ENCODE measurements at places on chromosomes 7 and 10.

DNA sequence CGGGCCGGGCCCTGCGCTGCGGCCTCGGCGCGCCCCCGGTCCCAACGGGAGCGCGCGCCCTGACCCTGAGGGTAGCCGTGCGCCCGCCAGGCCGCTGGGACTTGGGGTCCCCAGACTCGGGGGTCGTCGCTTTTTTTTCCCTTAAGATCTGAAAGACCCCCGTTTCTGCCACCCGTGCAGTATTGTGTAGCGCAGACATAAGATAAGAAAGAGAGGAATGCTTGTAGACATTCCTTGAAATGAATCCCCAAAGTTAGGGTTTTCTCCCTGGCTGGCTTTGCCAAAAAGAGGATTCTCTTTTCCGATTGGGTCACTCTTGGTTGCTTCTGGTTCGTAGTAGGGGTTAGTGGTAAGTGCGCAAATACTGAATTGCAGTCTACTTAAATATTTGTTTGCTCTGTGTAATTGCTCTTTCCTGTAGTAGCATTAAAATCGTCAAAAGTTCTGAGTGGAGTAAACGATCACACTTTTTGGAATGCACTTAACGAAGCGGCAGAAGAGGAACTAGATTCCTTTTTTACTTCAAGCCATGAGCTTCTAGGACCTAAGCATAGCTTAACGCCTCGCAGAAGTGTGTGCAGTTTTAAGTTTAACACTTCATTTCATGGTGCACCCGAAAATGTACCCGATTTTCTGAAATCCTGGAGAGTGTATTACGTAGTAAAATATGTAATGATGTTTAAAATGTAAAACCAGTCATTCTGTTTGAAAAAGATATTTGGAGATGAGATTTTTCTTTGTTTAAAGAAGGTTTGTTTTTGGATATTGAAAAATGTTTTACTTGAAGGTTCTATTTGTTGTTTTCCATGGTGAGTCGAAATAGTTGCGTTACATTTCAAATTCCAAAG lies 1.3 kb downstream of the CUL1 start:
- DNase-seq, result no peak

DNA sequence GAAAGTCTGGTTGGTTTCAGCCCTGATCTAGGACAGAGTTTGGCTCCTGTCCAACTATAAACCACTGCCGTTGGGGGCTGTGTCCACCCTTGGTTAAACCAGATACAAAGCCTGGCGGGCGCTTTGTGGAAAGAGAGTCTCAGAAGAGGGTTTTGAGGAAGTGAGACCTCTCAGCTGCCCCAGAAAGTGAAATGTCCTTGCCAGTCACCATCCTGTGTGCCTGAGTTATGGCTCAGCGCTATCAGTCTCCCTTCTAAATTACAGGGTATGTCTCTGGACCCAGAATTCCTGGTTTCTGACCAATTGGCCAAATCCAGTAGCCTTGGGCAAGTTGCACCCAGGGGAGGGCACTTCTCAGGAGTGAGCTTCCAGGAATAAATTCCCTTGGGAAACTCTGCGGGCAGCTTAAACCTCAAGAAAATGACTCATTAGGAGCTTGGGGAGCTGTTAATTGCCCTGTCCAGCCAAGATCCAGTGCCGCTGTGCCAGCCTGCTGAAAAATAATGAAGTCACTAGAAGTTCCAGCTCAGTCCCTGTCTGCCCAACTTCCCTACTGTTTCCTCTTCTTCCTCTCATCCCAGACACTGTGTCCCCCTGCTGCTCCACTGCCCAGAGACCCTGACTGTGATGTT lies 66.7 kb upstream of the PDZD8 start:
- no peak for DNase-seq

GRCh38 chr10:113894581-113894980 lies 40.1 kb downstream of the NHLRC2 start:
- DNase-seq, result no peak

DNA sequence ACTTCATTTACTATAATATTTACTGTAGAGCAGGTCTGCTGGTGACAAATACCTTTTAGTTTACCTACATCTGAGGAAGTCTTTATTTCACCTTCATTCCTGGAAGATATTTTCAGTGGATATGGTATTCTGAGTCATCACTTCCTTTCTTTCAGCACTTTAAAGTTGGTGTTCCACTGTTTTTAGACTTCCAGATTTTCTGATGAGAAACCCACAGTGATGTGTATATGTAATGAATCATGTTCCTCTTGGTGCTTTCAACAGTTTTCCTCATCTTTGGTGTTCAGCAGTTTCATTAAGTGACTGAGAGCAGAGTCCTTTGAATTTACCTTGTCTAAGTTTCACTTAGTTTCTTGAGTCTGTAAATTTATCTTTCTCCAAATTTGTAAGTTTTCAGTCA lies 36.4 kb downstream of the COPG2 start:
- DNase-seq, result no peak

- DNase-seq, result no peak
Measured at GRCh38 chr7:47556511-47557180, 25.3 kb downstream of the TNS3 start.

DNA sequence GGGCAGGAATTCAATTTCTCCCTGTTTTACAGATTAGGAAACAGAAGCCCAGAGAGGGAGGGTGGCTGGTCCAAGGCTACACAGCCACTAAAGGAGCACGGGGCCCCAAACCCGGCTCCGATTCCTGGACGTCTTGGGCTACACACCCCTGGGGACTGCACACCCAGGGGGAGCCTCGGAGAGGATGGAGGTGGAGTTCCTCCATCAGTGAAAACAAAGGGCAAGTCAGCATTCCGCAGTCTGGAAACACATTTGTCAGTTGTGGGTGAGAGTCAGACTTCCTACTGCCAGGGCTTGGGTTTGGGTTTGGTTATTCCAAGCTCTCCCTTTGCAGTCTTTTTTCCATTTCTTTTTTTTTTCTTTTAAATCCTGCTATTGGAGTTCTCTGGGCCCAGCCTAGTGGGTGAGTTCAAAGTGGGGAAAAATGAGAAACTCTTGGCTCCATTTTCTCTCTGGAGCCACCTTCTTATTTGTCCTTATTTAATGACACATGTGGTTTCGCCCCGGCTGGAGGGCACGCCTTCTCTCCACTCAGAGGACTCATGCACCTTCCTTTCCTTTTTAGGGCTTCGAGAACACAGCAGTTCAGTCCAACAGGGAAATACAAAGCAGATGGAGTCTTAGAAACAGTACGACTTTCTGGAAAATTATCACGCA lies 59.9 kb upstream of the AQP1 start:
- no peak for DNase-seq

All from stimulated activated CD8-positive, alpha-beta memory T cell treated with anti-CD3 and anti-CD28 coated beads, Interleukin-4, amount 100 ng/mL, for 1 hour (primary cell).